ENCODE measurements at places on chromosomes 3 and 15. TPM values are rescaled to one million over a fixed set of nuclear protein-coding genes. Genes with fewer than 3 reads are reported as not detected.
A peak's percentile ranks its signal among the peaks of the same experiment; 100 is the strongest.

Gene CCDC12
- 55.5 TPM for total RNA-seq

DNA sequence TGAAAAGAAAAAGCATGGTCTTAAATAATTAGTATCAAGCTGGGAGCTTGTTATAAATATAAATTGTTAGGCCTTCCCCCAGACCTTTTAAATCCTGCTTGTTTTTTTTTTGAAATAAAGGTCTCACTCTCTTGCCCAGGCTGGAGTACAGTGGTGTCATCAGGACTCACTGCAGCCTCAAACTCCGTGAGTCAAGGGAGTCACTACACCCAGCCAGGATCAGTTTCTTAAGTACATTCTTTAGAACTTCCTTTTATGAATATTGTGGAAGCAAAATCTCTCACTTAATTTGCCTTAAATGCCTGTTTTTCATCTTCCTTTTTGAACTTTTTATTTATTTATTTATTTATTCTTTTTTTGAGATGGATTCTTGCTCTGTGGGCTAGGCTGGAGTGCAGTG is 20.8 kb upstream of the DENND4A start:
- no peaks in the 10 kb centered on the region for H3K27me3 ChIP-seq
- H3K4me1 ChIP-seq: no peaks in the 10 kb centered on the region
- DNase-seq: no peak
- no peak overlapping the region for H3K27ac ChIP-seq

Gene ITGB5
- 156 TPM for total RNA-seq

DNA sequence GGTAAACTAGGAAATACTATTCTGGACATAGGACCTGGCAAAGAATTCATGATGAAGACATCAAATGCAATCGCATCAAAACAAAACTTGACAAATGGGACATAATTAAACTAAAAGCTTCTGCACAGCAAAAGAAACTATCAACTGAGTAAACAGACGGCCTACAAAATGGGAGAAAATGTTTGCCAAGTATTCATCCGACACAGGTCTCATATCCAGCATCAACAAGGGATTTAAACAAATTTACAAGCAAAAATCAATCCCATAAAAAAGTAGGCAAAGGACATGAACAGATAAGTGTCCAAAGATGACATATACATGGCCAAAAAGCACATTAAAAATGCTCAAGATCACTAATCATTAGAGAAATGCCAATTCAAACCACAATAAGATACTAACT is 1088.9 kb downstream of the NAALADL2 start:
- no peak for DNase-seq
- no peaks in the 10 kb centered on the region for H3K4me1 ChIP-seq
- no peaks in the 10 kb centered on the region for H3K36me3 ChIP-seq
- H3K27ac ChIP-seq: peak overlapping the region; percentile 2
- H3K27me3 ChIP-seq: no peaks in the 10 kb centered on the region

GRCh38 chr3:9930804-9931418 is 2.7 kb upstream of the CRELD1 start:
- peaks cover 35% of the 10 kb centered on the region for H3K4me1 ChIP-seq
- H3K27me3 ChIP-seq: no peaks in the 10 kb centered on the region
- no peak overlapping the region for H3K4me3 ChIP-seq

GRCh38 chr3:98532709-98533571 is 1.2 kb downstream of the GPR15 start:
- H3K27me3 ChIP-seq: no peaks in the 10 kb centered on the region
- H3K36me3 ChIP-seq: no peaks in the 10 kb centered on the region
- no peak for DNase-seq
- no peaks in the 10 kb centered on the region for H3K4me1 ChIP-seq
- H3K27ac ChIP-seq: no peak overlapping the region
- H3K4me3 ChIP-seq: no peak overlapping the region

Gene RFTN1
- 47.4 TPM for total RNA-seq

Gene EEF1AKMT4
- 5.6 TPM for total RNA-seq

DNA sequence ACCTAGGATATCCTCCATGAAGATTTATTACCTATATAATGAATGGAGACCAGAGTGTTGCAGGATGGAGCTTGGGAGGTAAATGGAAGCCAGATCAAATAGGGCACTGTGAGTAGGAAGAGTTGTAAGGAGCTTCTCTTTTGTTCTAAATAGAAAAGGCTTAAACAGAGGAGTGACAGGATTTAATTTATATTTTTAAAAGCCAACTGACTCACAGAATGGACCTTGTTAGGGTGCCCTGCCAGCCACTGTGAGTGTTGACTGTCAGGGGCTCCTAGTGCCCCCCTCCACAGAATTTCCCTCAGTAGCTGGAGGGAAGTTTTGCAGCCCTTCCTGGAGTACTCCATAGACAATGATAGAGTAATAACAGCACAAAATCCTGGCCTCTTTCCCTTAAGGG is 547.5 kb downstream of the MCTP2 start:
- no peaks in the 10 kb centered on the region for H3K36me3 ChIP-seq
- no peaks in the 10 kb centered on the region for H3K27me3 ChIP-seq
- H3K4me1 ChIP-seq: no peaks in the 10 kb centered on the region
- no peak overlapping the region for H3K4me3 ChIP-seq
- no peak for DNase-seq

GRCh38 chr3:107994181-107994580 is 96.7 kb downstream of the CD47 start:
- DNase-seq: no peak
- H3K27ac ChIP-seq: no peak overlapping the region
- H3K4me1 ChIP-seq: peaks cover 18% of the 10 kb centered on the region

Gene IMPG2
- total RNA-seq: 0.25 TPM

GRCh38 chr3:64080616-64081234 is 57.4 kb upstream of the PSMD6 start:
- H3K36me3 ChIP-seq: no peaks in the 10 kb centered on the region
- no peak overlapping the region for H3K4me3 ChIP-seq
- no peaks in the 10 kb centered on the region for H3K4me1 ChIP-seq
- H3K27ac ChIP-seq: no peak overlapping the region
- H3K27me3 ChIP-seq: no peaks in the 10 kb centered on the region

- H3K36me3 ChIP-seq: no peaks in the 10 kb centered on the region
- H3K27ac ChIP-seq: no peak overlapping the region
- H3K4me1 ChIP-seq: peaks cover 63% of the 10 kb centered on the region
- H3K27me3 ChIP-seq: no peaks in the 10 kb centered on the region
- DNase-seq: no peak
Measured at GRCh38 chr15:101203029-101203573, 48.7 kb downstream of the CHSY1 start.

DNA sequence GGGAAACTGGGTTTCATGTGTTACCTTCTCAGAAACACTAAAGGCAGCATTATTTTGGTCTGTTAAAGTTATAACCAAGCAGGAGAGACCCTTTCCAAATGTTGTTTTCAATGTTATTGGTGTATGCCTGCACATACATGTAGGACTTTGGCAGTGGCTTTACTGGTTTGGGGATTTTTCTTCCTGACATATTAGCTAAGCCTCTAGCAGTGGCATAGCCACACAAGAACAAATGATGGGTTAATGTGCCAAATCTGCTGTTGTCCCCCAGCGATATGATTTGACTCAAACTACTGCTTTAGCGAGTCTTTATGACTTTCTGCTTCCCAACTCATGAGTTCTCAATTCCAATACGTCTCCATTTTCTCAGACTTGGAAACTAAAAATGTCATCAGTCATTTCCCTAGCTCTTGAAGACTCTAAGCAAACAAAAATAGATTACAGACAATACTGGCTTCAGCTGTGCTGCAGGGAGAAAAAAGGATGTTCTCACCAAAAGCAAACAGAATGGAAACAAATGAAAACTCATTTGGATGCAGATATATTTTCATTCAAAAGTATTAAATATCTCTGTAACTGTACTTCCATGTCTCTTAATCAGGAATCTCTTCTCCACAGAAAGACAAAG is 29.6 kb downstream of the TPM1 start:
- DNase-seq: no peak
- no peaks in the 10 kb centered on the region for H3K36me3 ChIP-seq
- H3K4me1 ChIP-seq: peaks cover 15% of the 10 kb centered on the region
- no peak overlapping the region for H3K27ac ChIP-seq

Gene CYP19A1
- total RNA-seq: 8.8 TPM

- no peaks in the 10 kb centered on the region for H3K27me3 ChIP-seq
- no peaks in the 10 kb centered on the region for H3K36me3 ChIP-seq
- H3K27ac ChIP-seq: no peak overlapping the region
- DNase-seq: no peak
Measured at GRCh38 chr15:74821091-74821789, 5.2 kb upstream of the CPLX3 start.

DNA sequence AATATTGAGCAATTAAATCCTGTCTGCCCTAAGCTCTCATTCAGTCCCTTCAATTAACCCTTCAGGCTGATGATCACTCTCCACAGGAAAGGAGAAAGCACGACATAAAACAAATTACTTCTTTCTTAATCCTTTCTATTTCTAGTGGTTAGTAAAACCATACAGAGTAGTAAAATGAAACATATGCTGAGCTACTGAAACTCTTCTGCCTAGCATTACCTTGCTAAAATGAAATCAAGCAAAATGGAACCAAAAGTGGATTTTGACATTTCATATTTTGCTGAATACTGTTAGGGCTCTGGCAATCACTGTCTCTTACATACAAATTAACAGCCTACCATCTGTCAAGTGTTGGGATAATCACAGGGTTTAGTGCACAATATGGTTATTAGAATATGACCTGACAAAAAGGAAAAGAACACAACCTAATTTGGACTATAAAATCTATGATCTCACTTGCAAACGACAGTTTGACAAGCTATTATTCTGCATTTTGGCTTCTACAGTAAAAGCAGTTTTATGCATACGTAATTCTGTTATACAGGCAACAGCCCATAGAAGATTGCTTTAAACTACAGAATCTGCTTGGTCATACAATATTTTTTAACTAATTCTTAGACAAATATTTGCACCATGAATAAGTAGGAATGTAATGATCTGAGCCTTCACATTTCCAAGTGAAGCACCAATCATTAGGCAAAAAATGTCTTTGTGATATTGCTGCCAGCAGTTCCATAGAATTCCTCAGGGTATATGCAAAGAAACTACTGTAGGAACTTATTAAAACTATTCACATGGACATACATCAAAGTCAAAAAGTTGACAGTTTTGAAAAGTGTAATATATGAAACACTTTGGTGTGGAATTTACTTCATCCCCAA is 105.0 kb downstream of the FHIT start:
- no peaks in the 10 kb centered on the region for H3K36me3 ChIP-seq
- H3K4me3 ChIP-seq: no peak overlapping the region
- no peaks in the 10 kb centered on the region for H3K27me3 ChIP-seq
- no peak for DNase-seq
- no peaks in the 10 kb centered on the region for H3K4me1 ChIP-seq

DNA sequence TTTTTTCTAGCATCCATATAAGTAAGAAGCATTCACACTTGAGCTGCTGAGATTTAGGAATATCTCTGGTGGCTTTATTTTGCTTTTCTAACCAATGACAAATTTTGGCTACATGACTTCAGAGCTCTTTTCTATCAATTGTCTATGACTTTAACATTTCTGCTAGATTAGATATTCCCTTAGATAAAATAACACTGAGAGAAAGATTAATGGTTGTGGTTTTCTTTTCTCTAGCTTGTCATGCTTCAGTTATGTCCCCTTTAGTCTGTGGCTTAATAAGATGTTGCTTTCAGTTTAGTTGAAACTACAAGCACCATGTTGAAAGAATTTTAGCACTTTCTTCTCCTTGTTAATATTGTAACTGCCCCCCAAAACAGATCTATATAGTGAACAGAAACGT is 665.6 kb upstream of the CCDC54 start:
- H3K4me1 ChIP-seq: no peaks in the 10 kb centered on the region
- no peak overlapping the region for H3K4me3 ChIP-seq
- H3K27me3 ChIP-seq: no peaks in the 10 kb centered on the region
- no peaks in the 10 kb centered on the region for H3K36me3 ChIP-seq
- H3K27ac ChIP-seq: no peak overlapping the region

DNA sequence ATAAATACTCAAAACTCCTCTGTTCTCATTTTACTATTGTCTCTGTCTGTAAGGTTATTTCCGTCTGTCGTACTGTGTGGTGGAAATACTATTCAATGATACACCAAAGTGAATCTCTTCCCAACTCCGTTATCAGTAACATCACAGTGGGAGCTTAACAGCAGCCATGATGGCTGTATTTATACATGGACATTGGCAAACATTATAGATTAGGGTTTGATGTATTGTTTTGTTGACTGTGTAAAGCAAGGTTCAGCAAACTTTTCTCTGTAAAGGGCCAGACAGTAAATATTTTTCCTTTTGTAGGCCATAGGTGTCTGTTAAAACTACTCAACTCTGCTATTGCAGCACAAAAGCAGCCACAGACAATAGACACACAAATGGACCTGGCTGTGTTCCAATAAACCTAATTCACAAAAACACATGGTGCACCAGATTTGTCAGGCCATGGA is 23.2 kb downstream of the LIPC start:
- DNase-seq: no peak
- no peak overlapping the region for H3K4me3 ChIP-seq
- no peaks in the 10 kb centered on the region for H3K27me3 ChIP-seq
- no peaks in the 10 kb centered on the region for H3K36me3 ChIP-seq
- H3K27ac ChIP-seq: no peak overlapping the region

- H3K27me3 ChIP-seq: no peaks in the 10 kb centered on the region
- H3K4me3 ChIP-seq: no peak overlapping the region
- no peak overlapping the region for H3K27ac ChIP-seq
- no peaks in the 10 kb centered on the region for H3K36me3 ChIP-seq
- no peak for DNase-seq
Measured at GRCh38 chr3:187044867-187045552, 94.3 kb downstream of the RPL39L start.

Gene ACVR2B
- 3.7 TPM for total RNA-seq

DNA sequence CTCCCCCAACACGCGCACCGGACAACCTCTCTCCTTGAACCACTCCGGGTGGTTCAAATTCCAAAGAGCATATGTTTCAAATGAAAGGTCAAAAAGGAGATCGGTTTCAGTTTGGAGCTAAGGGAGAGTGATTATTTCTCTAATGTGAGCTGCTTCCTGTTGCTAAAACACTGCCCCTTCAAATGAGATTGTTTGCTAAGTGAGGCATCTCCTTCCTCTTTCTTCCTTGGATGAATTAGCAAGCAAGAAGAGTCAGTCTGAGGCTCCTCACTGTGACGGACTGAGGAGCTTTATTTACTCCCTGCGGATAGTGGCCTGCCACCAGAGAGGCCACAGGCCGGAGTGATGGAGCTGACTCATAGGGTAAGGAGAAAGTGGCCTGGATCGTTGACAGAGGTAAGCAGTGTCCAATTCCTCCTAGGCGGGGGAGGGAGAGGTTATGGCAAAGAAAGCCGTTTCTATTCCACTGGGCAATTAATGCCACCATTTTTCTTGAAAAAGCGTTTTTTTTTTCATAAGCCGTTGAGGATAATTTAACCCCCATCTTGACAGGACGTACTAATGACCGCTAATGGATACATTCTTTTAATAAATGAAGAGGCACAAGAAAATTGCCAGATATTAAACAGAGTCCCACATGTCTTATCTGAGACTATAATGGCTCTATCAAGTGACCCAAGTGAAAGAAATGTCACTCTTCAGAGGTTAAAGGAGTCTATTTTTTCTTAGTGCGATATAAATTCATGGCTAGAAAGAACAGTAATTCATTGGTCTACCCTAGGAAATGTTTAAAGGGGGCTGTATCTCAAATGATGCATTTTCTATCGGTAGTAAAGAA is 167.0 kb upstream of the ANKRD28 start:
- no peak for DNase-seq
- H3K27me3 ChIP-seq: no peaks in the 10 kb centered on the region
- H3K4me1 ChIP-seq: no peaks in the 10 kb centered on the region
- H3K4me3 ChIP-seq: no peak overlapping the region

Gene HESX1
- total RNA-seq: not detected
